ENCODE measurements at places on chromosomes 4 and X. TPM values are rescaled to one million over a fixed set of nuclear protein-coding genes. Genes with fewer than 3 reads are reported as not detected.

The CT45A2 gene
- polyA plus RNA-seq, result not detected

DNA sequence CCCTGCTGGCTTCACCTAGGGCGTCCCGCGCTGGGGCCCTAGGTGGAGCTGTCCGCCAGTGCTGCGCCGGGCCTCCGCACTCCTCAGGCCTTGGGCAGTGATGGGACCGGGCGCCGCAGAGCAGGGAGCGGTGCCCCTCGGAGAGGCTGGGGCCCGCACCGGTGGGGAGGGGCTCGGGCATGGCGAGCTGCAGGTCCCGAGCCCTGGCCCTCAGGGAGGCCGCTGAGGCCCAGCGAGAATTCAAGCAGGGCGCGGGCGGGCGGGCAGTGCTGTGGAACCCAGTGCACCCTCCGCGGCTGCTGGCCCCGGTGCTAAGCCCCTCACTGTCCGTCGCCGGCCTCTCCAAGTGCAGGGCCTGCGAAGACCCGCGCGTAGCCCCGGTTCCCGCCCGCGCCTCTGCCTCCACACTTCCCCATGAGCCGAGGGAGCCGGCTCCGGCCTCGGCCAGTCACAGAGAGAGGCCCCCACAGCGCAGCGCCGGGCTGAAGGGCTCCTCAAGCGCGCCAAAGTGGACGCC is 565.1 kb upstream of the NDST4 start:
- DNase-seq, result no peak

DNA sequence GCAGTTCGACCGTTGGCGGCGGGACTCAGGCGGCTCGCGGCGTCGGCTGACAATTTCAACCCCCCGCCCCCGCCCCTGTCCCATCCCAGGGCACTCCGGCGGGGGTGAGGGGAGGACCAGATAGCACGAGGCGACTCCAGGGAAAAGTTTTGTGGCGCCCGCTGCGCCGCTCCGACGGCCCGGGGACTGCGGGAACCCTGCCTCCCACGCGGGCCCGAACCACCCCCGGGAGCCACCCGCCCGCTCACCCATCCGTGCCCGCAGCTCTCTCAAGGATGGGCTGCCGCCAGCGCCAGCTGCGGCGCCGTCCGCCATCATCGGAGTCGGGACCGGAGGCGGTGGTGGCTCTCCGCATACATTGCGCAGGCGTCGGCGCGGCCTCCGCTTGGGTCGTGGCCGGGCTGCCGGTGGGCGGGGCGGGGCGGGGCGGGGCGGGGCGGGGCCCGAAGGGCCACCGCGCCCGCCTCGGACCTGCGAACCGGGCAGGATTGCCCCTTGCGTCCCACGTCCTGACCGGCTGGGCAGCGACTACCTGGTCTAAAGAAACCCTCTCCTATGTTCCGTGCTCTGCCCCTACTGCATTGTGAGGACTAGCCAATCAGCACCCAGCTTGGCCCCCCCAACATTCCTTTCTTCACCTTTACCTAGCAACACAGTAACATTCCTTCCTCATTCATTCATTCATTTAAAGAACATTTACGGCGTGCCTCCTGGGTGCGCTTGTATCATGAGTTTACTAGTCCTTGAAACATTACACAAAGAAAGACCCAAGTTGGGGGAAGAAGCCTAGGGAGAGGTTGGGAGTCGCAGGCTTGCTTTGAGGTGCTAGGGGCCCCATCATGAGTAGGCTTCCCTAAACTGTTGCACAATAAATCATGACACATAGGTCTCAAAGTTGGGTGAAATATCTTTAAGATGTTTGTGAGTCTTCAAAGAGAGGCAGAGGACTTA is at the start of gene MAP7D3:
TSS of gene MAP7D3 (minus strand) at position 360 of the 951 bp plus-strand sequence. CDS start at position 318, 42 bp downstream.
- no peak for DNase-seq

DNA sequence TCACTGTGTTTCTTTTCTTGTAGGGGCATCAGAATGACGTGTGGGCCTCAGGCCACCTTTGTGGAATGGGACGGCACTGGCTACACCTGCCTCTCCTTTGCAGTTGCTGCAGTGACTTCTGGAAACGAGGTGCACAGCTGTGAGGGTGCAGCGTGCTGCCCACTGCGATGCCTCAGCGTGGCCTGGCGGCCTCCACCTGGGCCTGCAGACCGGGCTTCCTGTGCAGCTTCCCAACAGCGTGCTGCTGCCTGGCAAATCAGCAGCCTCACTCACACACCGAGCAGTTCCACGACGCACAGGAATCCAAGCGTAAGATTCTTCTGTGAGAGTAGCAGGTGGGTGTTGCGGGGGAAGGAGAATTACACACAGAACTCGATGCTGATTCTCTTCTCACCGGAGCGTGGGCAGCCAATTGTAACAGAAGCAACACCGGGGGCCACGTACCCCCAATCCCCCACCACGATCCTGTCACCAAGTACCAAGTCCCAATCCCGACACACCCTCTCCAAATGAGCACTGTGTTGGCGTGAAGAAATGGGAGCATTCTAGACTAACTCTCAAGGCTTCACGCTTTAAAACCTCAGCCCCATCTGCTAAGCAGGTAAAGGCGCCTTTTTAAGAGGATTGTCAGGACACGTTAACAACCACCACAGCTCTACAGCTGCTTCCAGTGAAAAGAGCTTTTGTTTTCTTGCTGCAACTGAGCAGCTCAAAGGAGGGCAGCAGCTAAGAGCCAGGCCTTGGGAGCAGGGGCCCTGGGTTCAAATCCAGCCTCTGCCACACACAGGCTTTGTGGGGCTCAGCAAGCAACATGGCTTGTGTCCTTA is 16.9 kb downstream of the WDR1 start:
- DNase-seq, result no peak

The SSX3 gene
- not detected for polyA plus RNA-seq

DNA sequence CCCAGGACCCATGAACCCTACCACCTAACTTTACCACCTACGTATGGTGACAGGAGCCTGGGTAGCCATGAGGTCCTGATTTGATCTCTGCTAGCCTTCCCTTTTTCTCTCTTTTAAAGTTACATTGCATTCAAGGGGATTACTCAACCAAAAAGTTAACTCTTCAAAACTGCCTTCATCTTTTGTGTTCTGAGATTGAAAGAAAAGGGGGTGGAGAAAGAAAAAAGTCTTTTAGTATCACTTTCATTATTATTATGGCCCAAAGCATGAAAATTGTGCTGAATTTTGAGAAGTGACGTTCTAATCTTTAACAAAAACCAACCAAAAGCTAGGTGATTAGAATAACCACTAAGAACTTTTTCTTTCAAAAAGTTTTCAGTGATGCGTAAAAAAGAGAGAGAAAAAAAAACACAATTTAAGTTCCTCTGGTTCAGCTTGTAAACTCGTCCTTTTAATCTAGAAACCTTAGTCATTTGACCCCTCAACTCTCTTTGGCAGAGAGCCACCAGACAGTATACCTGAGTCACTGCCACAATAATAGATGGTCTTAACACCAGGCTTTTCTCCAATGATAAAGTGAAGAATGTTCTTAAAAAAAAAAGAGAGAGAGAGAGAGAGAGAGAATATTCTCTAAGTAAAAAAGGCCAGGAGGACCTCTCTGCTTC is 347.4 kb upstream of the FGF13 start:
- no peak for DNase-seq

The GPR34 gene
- not detected for polyA plus RNA-seq

The PAGE5 gene
- polyA plus RNA-seq, result not detected

The ZXDA gene
- 1.8 TPM for polyA plus RNA-seq

The SOX3 gene
- not detected for polyA plus RNA-seq

The OFD1 gene
- polyA plus RNA-seq, result 9.9 TPM

The PCSK1N gene
- not detected for polyA plus RNA-seq

GRCh38 chr4:27326991-27327390 is 466.4 kb downstream of the STIM2 start:
- no peak for DNase-seq

DNA sequence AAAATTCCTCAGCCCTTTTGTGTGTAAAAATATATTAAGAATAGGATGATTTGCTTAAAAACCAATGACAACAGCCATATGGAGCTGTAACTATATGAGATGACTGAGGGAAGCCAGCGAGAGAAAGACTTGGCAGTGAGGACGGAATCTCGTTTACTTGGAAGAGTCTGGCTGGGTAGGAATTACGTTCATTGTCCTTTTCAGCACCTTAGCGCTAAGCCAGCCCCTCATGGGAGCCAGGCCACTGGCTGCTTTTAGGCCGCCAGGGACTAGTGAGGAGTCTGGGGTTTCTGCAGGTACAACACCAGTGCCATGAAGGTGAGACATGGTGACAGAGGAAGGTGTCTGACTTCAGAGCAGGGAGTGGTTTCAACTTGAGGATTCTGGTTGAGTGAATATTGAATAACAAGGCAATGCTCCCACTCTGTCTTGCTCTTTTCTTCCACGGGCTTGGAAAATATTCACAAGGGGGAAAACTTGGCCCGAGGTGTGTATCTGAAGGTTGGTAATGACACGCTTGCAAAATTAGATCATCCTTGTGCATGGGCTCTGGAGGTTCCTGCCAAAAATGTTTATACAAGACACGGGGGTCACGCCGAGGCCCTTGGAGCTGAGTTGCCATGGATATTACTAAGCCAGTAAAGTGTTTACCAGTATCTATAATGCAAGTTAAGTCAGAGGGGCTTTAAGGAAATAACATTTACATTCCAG is 17.4 kb downstream of the KLF3 start:
- peak; percentile 81 for DNase-seq

The NOA1 gene
- 17.1 TPM for polyA plus RNA-seq

The TMEM164 gene
- polyA plus RNA-seq, result 12.9 TPM

GRCh38 chr4:53748328-53748772 is 157.1 kb upstream of the LNX1 start:
- no peak for DNase-seq

GRCh38 chrX:25527156-25527555 is 511.4 kb upstream of the ARX start:
- DNase-seq, result no peak

DNA sequence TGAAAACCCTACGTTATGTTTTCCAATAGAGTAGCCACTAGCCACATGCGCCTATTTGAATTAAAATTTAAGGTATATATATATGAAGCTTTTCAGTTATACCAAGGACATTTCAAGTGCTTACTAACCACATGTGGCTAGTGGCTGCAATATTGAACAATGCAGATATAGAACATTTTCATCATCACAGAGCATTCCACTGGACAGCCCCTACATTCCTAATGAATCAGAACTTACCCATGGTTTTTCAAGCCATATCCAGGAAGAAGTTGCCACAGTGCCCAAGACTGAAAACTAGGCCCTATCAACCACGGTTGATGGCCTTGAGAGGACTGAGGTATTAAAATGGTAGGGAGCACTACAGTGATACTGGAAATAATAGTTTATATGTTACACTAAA is 29.7 kb downstream of the NEK1 start:
- no peak for DNase-seq

The TMEM128 gene
- polyA plus RNA-seq, result 32.3 TPM

The KLKB1 gene
- polyA plus RNA-seq, result 0.11 TPM

The GABRE gene
- polyA plus RNA-seq, result 13.9 TPM

DNA sequence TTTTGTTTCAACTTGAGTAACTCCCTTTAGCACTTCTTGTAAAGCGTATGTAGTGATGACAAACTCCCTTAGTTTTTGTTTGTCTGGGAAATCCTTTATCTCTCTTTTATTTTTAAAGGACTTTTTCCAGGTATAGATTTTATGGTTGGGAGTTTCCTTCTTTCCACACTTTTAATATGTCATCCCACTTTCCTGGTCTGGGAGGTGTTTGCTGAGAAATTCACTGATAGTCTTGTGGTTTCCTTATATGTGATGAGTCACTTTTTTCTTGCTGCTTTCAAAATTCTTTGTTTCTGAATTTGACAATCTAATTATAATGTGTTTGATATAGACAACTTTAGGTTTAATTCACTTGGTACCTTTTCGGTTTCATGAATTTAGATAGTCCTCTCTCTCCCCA is 353.9 kb downstream of the GPAT3 start:
- DNase-seq, result no peak

DNA sequence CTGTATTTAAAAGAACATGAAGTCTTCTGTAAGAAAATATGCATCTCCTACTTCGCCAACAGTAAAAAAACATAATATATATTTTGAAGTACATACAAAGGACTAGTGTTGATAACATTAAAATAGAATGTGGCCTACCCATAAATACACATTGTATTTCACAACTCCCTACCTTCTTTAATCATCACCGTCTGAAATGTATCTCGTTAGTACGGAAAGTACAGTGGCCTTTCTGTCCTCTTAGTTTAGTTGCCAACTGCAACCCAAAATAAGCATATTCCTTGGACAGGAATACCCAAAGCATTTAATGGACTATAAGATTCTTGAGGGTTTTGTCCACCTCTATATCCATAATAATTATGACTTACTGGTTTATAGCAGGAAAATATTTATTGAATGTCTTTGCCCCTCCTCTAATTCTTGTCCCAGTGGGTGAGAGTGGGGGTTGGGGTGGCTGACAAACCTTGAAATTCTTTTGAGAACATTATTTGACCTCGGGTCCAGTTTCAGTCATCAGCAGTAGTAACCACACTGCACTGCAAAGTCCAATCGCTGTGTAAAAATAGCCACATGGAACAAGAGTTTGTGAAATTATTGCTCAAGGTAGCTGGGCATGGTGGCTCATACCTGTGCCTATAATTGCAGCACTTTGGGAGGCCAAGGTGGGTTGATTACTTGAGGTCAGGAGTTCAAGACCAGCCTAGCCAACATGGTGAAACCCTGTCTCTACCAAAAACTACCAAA is 474.5 kb downstream of the KLHL13 start:
- DNase-seq, result no peak

The ADGRL3 gene
- 0.35 TPM for polyA plus RNA-seq

DNA sequence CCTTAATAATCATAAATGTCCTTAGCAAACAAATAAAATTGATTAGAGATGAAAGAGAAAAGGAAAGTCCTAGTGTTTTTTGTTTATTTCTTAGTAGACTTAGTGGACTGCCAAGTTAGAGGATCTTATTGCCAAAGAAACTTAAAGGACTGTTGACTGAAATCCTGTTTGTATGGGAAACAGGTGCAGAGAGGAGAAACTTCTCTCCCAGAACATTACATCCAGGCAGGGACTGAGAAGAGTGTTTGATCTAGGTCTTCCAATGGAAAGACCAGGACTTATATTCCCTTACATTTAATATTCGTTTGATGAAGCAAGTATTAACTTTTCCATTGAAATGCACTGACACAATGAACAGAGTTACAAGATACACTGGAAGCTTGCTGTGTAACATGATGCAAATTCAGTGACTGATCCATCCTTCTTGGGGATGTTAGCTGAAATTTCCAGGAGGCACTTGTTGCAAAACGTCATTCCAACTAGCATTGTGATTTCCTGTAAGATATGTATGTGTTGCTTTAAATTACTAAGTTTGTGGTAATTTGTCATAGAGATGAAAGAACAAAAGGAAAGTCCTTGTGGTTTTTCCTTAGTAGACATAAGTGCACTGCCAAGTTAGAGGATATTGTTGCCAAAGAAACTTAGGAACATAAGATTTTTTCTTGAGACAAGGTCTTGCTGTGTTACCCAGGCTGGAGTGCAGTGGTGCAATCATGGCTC is 505.6 kb downstream of the STIM2 start:
- DNase-seq, result no peak

- DNase-seq, result no peak
Measured at GRCh38 chrX:39431893-39432292, 630.6 kb downstream of the MID1IP1 start.

Measured in AG04450 (cell line).